ENCODE measurements at places on chromosomes 7 and 10.

- DNase-seq = no peak
Measured at GRCh38 chr7:4172883-4173282, 509.2 kb upstream of the FOXK1 start.

DNA sequence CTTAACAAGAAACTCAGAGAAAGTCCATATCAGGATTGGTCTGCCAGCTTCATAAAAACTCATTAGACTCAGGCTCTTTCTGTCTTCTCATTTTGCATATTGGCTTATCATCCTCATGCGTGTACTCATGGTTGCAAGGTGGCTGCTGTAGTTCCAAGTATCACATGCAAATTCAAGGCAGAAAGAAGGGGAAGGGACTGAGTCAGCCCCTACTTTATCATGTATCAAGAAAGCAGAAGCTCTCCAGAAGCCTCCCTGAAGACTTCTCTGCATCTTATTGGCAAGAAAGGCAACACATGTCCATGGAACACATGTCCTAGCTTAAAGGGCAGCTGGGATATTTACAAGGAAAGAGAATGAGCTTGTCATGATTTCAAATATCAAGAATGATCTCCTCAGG lies 19.4 kb upstream of the EZH2 start:
- DNase-seq = no peak

- no peak for DNase-seq
Measured at GRCh38 chr7:4730971-4731370, 44.5 kb upstream of the AP5Z1 start.

DNA sequence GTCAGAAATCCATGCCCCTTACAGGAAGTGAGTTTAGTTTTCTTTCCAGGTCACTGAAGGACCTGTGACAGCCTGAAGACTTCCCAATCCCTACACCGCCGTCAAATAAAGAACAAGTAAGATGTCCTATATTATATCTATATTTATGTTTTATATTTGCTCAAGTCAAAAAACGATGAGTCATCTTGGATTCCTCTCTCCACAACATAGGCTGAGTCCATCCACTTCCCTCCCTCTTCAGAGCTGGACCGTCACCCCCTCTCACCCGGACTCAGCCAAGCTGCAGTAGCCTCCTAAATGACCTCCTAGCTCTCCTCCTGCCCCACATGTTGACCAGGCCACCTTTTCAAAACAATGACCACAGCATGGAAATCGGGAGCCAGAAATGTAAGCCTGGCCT lies 53.5 kb downstream of the GLI3 start:
- DNase-seq = no peak

DNA sequence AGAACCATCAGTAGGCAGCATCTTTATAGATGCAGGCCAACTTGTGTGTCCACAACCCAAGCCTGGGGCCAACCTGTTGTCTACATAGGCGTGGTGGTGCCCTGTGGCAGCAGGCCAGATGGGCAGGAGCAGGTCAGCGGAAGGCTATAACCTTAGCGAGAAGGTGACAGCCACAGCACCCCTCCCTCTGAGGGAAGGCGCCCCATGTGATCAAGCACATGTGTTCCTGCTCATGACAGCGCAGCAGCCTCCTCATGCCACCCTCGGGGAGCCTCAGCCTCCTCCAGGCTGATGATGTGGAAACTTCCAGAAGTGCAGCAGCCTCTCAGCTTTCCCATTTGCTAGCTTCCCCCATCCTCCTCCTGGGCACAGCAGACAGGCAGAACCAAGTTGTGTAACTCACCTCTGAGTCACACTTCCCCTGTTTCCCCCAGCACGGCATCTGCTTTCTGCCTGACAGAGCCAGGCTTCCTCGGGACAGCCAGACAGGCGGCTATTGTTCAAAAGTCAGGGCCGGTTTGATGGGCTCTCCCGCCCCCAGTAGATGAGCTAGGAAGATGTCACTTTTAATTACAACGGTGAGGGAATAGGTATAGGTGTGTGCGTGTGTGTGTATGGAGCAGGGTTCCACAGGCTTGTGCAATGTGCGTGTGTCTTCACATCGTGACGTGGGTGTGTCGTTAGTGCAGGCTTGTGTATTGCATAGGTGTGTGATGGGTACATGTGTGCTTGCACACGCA lies 312.0 kb upstream of the ZMIZ1 start:
- DNase-seq = no peak

DNA sequence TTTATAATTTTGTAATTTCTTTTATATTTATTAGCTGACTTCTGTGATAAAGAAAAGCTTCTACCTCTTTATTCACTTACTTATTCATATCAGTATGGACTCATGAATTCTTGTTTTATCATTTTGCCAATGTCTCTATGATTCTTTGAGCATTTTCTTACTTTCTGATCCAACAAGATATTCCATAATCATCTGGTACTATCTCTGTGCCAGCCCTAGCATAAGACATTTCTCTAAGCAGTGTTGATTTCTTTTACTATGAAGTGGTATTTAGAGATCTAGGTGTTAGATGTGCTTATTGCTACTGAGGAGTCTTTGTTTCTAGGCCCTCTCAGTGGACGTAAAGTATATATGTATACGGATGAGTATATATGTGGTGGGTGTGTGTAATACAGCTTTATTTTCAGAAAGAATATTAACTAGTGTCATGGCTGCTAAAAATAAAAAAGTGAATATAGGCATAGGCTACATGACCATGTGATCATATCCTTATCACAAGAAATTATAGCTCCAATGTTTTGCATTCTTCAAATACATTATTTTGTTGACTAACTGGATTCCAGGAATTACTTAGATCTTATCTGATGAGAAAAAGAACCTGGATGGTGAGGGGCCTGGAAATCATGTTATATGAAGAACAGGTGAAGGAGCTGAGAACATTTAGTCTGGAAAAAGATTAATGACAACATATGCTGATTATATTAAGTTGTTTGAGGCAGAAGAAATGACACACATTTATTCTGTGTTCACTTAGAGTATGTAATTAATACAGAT lies 13.1 kb downstream of the PHTF2 start:
- no peak for DNase-seq

GRCh38 chr10:81135851-81136250 lies 598.1 kb downstream of the SH2D4B start:
- no peak for DNase-seq

DNA sequence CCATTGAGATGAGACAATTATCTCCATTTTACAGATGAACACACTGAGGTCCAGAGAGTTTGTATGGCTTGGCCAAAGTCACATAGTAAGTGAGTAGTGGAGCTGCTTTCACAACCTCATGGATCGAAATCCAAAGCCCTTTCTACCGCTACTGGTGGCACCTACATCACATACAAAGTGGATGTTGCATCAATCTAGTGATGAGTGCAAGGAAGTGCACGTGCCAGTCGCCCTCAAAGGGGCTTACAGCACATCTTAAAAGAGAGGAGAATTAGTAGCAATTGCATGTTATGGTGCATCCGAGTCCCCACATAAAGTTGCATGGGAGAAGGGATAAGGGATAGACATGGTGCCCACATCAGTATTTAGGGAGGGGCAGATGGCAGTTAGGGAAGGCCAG lies 31.0 kb upstream of the GPR26 start:
- no peak for DNase-seq

DNA sequence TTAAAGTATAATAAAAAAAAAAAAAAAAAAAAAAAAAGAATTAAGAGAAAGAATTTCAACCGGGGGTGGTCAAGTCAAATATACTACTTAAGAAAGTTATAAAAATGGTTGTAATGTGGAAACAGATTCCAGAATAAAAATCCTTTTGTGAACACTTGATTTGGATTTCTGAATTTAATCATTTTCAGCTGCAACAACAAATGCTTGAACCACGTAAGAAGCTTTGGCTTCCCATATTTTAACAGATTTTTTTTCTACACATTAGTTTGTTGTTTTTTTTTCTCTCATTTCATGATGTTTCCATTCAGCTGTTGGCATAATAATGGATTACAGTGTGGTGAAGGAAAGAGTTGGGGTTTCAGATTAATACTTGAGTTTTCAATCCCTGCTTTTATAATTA lies 137.3 kb upstream of the AGR3 start:
- no peak for DNase-seq

DNA sequence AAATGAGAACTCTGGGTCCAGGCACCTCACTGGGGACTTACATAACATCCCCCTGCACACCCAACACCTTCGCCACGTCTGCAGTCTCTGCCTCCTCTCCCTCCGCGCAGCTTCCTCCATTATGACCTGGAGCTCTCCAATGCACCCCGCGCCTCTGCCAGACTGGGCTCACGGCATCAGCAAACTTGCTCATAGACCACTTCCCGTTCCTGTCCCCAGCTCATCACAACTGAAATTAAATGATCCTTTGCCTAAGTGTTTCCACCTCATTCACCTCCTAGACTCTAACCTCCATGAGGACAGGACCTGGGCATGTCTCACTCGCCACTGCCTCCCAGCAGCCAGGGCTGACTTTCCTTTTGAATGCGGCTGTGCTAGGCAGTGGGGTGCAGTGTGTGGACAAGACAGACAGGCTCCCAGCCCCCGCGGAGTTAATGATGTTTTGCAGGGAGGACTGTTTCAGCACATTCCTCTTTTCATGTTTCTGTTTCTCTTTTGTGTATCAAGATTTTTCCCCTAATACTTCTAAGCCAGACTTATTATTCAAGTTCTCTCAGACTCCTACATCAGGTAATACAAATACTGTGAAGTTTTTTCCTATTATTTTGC lies 18.8 kb downstream of the CHST15 start:
- no peak for DNase-seq

- DNase-seq = no peak
Measured at GRCh38 chr7:124275411-124275810, 242.5 kb upstream of the TMEM229A start.

- DNase-seq = no peak
Measured at GRCh38 chr7:57203161-57203791, 71.0 kb upstream of the ZNF479 start.

GRCh38 chr7:87119581-87119980 lies 32.7 kb upstream of the DMTF1 start:
- DNase-seq = no peak

GRCh38 chr10:75018251-75018650 lies 93.2 kb upstream of the SAMD8 start:
- DNase-seq = no peak

DNA sequence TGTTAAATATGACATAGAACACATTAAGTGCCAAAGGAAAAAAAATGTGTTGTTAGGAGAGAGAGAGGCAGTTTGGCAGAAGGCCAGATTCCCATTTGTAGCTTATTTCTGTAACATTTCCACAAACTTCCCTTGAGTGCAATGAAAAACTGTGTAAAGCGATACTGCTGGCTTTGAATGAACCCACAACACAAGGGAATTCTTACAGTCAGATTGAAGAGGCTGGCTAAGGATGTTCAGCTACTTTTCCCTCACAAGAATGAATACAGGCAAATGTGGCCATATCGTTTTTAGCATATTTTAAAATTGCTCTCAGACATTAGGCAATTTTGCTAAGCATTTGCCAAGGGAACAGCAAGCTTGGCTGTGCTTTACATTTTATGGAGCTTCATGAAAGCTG lies 614.1 kb upstream of the FZD8 start:
- DNase-seq = no peak

GRCh38 chr7:2181077-2181854 lies 51.5 kb downstream of the MAD1L1 start:
- DNase-seq = no peak

DNA sequence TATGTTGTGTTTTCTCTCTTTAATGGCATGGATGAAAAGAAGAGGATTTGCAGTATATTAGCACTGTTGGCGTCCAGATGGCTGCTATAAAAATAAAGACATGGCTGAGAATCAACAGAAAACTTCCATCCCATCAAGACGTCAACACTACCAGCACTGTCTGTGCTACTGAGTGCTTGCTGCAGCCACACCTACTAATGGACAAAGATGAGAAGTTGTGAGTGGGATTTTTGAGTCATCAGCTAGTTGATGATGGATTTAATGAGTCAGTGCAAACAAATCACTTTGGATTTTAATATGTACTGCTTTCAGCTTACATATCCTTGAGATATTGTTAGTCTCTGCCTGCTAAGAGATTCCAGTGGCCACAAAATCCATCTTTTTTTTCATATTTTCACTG lies 631.0 kb upstream of the ANKRD30A start:
- DNase-seq = no peak

DNA sequence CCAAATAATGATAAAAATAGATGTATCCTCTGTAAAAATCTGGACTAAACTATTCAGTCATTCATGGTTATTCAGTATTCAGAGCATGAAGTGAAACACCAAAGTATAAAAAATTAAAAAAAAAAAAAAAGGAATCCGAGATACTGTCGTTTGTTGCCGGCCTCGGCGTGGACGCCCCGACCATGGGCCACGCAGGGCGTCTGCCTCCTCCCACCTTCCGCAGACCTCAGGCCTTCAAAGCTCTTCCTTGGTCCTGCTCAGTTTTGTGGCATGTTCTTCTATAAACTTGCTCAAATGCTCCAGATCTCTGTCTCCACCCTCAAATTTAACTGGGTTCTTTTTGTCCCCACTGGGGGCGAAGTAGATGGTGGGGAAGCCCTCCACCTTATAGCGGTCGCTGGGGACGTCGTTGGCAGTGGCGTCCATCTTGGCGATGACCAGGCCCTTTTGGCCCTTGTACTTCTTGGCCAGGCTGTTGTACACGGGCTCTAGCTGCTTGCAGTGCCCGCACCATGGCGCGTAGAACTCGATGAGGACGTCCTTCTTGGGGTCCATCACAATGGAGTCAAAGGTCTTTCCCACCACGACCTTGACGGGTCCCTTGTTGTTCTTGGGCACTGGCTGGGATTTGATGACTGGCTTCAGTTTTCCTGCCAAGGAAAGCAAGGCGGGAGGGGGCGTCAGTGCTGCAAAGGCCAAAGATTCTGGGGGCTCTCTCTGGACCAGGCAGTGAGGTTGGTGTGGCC lies 24.6 kb downstream of the PDIA4 start:
- DNase-seq = no peak

GRCh38 chr7:129522088-129522970 lies 20.0 kb downstream of the SMKR1 start:
- no peak for DNase-seq

GRCh38 chr7:14720785-14721184 lies 181.8 kb downstream of the DGKB start:
- DNase-seq = no peak

DNA sequence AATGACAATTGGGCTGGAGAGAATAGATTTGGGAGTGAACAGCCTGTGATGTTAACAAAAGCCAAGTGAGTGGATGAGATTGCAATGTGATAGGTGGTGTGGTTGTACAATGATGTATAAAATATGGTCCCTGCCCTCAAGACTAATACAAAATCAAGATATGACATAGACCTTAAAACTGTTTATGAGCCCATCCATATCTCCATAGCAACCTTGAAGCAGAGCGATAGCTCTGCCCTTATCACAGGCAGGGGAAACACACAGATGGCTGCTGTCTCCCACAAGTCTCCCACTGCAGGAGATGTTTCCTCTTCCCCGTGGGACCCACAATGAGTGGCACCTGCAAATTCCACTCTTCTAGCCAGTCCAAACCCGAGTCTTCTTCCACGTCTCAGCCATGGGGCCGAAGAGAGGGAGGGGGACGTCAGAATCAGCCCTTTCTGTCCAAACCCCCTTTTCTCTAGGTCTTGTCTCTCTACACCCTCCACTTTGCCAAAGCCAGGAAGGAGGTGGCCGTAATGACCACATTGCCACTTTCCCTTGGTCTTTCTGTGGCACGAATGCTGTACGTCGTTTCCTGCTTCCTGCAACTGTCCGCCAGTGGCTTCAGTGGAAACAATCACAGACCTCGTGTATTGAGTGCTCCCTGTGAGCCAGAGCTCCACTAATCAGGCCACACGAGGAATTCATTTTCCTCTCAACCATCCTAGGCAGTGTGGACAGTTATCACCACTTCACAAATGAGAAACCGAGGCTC lies 7.5 kb upstream of the TBXAS1 start:
- DNase-seq = no peak

All from activated CD4-positive, CD25-positive, alpha-beta regulatory T cell (primary cell).